Motor neuron (in vitro differentiated cells): ENCODE measurements at places on chromosomes 2 and 18. TPM values are rescaled to one million over a fixed set of nuclear protein-coding genes. Genes with fewer than 3 reads are reported as not detected.

CNDP1 gene
- 0.11 and 0.31 TPM in 2 replicates for total RNA-seq

ORC4 gene
- 50.3 and 50.6 TPM in 2 replicates for total RNA-seq

DNA sequence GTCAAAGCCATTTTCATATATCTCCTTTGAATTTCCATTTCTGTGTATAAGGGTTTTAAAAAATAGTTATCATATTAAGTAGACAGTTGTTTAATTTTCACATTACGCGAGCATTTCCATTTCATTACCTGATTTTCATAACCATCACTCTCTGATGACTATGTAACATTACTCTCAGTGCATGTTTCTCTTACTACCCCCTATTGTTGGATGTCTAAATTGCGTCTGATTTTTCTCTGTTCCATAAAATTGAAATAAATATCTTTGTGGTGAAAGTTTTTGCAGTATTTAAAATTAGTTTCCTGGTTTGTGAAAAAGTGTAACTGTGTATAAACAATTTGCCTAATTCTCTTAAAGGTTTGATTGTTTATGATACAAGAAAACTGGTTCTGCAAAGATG is 123.8 kb downstream of the MYO1B start:
- no peak for ATAC-seq

- ATAC-seq = no peak
Measured at GRCh38 chr2:233460726-233461441, 105.7 kb downstream of the USP40 start.

GRCh38 chr18:10089881-10090280 is 176.1 kb downstream of the VAPA start:
- no peak for ATAC-seq
